ENCODE measurements at places on chromosomes 2 and 18.

- DNase-seq: no peak
Measured at GRCh38 chr2:127471286-127471988, 53.2 kb downstream of the PROC start.

- no peak for DNase-seq
Measured at GRCh38 chr2:215794829-215795546, 218.4 kb downstream of the MREG start.

GRCh38 chr2:204604061-204604460 lies 58.8 kb downstream of the PARD3B start:
- DNase-seq: no peak

DNA sequence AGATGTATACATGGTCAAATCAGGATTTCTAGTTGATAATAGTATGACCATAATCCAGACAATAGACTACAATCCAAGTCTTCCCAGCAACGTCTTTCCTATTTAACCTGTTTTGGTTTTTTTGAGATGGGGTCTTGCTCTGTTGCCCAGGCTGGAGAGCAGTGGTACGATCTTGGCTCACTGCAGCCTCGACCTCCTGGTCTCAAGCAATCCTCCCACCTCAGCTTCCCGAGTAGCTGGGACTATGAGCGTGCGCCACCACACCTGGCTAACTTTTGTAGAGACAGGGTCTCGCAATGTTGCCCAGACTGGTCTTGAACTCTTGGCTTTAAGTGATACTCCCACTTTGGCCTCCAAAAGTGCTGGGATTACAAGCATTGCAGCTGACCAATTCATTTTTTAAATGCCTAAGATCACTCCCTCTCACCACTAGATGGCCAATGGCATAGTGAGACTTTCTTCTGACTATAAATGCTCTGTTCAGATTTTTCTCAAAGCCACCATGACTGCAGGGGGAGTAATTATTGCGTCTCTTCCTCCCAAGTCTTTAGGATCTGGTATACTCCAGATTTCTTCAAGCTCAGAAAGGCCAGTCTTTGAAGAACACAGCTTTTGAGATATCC lies 47.6 kb downstream of the HNRNPLL start:
- DNase-seq: no peak

DNA sequence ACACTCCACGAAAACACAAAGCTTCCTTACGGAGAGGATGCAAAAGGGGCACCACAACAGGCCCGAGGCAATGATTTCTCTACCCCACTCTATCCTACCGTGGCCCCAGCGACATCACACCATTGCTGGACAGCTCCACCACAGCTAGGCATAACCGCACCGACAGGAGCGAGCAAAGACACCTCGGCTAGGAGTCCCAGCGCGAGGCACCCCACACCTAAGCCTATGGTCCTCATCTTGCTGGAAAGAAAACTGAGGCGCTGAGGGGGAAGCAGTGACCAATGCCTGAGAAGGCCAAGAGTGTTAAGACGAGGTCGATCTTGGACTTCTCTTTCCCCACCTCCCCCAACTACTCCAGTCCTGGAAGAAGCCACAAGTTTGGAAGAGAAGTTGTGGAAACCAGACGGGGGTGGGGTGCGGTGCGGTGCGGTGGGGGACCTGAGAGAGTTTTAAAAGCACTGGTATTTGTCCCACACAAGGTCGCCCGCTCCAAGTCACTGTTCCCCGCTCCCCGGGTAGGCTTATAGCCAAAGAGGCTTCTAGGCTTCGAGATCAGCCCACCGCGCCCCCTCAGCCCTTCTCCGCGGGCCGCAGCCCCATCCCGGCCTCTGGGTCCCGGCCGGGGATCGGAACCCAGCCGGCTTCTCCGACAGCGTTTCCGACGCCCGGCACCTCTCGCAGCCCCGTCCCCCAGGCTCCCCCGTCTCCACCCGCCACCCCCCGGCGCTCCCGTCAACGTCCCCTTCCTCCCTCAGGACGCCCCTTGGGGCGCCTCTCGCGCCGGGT lies 766 bp downstream of the PDE6D start:
- DNase-seq: peak; percentile 20

- peak; percentile 50 for DNase-seq
Measured at GRCh38 chr2:55311444-55311870, 42.4 kb upstream of the MTIF2 start.

DNA sequence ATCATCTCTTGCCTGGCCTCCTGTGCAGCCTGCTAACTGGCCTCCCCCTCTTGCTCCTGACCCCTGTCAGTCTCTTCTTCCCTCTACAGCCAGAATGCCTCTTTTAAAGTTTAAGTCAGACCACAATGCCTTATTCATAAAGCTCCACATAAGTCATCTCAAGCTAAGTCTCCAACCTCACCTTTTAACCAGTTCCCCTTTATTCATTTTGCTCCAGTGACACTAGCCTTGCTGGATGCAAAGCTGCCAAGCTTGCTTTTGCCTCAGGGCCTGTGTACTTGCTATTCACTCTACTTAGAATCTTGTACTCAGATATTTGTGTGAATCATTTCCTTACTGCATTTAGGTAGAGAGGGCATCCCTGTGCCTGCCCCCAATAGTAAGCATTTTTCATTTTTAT lies 180.9 kb downstream of the PDE1A start:
- DNase-seq: no peak

DNA sequence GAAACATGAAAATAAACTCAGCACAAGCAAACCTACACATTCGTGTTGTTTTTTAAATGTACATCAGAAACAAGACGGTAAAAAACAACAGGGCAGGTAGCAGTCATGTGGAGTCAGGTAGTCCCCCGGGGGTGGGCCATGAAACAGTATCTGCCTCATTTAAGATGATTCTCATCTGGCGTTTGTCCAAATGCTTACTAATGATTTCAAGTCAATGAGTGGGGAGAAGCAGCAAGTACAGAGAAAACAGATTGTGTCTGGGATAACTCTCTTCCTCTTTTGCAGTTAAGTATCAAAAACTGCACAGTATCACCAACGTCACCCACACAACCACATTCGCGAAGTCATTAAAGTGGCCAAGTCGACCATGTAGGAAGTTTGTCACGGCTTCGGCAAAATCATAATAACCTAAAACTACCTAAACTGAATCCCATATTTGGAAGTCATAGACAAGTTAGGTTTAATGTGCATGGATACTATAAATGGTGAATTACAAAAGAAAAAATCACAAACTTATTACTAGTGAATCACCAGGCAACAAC lies 1.3 kb downstream of the LAPTM4A start:
- DNase-seq: peak; percentile 36

Measured in GM10248 (cell line).